ENCODE measurements at places on chromosomes 2 and 18.

DNA sequence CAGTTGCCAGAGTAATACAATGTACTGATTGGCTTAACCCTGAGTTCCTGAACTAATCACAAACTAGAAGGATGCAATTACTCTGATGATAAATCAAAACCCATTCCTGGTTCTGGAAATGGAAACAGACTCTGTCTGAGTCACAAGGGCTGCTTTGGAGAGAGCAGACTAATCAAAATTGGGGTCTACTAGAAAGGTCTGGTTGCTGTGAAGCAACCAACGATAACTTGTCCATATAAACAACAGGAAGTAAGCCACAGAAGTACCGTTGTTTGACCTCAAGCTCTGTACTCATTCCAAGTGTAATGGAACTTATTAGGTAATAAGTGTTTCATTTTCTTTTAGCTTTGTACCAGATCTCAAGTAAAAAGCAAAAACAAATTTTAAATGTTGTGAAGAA is 49.7 kb downstream of the RASGRP3 start:
- DNase-seq = no peak

- DNase-seq = no peak
Observed at GRCh38 chr2:107775791-107776190, 50.9 kb upstream of the RGPD4 start.

GRCh38 chr2:1824202-1824905 is 80.0 kb upstream of the PXDN start:
- no peak for DNase-seq

- DNase-seq = peak; percentile 71
Observed at GRCh38 chr18:58364876-58365528, 263.9 kb downstream of the ALPK2 start.

DNA sequence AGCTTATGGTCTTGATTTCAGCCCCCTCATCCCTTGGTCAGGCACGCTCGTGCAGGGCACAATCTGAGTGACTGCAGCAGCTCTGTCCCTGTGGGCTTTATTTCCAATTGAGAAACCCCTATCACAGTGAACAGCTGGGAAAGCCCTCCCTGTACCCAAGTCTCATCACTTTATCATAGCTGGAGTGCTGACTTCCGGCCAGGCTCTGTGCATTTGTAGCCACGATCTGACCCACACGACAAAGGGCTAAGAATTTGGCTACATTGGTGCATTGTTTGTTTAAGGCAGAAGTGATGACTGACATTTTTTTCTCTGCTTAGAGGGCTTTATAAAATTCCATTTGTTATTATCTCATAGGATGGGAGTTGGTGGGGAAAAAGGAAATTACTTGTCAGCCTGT is 184.4 kb downstream of the KCNS3 start:
- DNase-seq = peak; percentile 48

- no peak for DNase-seq
Observed at GRCh38 chr2:110771547-110772382, 39.4 kb downstream of the ACOXL start.

DNA sequence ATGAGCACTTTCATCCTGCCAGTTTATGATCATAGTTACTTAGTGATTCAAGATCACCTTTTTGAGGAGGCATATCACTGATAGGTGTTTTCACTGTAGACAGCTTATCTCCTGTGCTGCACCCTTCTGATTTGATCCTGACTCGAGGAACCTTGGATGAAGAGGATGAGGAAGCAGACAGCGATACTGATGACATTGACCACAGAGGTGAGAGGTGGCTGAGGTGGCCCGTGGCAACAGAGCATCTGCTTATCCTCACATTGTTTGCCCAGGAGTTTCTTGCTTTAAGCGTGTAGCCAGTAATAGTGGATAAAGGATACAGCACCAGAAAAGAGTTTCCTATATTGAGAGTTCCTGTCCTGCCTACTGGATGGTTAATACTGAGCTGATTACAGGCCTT is 15.7 kb downstream of the SUPT7L start:
- DNase-seq = no peak

- no peak for DNase-seq
Observed at GRCh38 chr2:3730646-3731045, 27.3 kb downstream of the DCDC2C start.

GRCh38 chr2:217231212-217231611 is 371.3 kb upstream of the TNP1 start:
- DNase-seq = peak; percentile 48

GRCh38 chr2:773256-774160 is 96.3 kb upstream of the TMEM18 start:
- DNase-seq = no peak

DNA sequence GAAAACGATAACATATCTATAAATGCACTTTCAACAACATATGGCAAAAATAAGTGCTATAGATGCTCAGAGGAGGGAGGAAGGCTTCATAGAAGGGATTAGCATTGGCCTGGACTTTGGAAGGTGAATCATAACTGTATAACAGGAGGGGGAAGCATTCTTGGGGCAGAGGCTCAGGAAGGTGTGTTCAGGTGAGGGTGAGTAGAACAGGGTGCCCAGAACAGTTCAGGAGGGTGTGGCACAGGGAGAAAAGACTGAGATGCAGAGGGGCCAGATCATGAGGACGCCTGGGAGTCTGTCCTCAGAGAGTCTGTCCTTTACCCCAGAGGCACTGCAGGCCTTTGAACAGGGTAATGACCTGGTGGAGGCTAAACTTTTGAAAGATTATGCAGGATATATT is 29.3 kb upstream of the MEP1B start:
- DNase-seq = no peak

DNA sequence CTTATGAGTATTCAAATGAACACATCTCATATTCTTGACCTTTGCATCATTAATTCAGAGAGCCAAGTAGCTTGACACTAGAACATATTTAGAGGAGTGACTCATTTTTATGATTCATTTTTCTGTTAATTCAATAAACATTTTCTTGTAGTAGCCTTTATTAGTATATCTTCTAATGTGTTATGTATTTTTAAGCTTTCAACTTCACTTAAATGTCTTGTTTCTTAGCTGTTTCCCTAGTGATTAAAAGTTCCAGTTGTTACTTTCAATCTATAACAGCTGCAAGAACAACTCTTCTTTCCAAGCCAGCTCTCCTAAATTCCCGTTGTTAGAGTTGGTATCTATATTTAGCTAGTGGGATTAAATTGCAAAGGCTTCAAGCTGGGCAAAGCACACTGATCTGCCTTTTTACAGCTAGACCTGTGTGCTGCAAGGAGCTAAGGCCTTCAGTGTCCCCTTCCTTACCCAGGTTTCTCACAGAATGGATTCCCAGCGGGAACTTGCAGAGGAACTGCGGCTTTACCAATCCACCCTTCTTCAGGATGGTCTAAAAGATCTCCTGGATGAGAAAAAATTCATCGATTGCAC is at the start of gene KLHL41:
Gene KLHL41, plus strand, starts transcription at position 405 of the 588 bp plus-strand sequence. Its CDS starts 77 bp downstream, at position 482.
- DNase-seq = peak; percentile 85

DNA sequence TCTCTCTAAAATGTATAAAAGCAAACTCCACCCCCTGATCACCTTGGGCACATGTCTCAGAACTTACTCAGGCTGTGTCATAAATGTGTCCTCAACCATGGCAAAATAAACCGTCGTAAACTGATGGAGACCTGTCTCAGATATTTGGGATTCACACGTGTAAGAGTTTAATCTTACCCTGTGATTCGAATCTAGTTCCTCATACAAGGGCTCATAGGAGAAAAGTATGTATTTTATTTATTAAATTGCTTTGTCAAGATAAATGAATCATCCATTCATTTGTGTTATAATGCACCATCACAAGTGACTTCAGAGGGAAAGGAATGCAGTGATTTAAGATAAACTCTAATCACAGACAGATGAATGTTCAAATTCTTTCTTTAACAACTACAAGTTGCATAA is 712.5 kb upstream of the LRATD1 start:
- peak; percentile 85 for DNase-seq

GRCh38 chr2:196516564-196516963 is 123.0 kb upstream of the CCDC150 start:
- no peak for DNase-seq

- no peak for DNase-seq
Observed at GRCh38 chr2:70141902-70142589, 48.8 kb downstream of the C2orf42 start.

GRCh38 chr2:50343150-50343830 is 688.6 kb downstream of the NRXN1 start:
- no peak for DNase-seq

- DNase-seq = no peak
Observed at GRCh38 chr2:32562906-32563305, 64.9 kb upstream of the TTC27 start.

GRCh38 chr2:15189216-15189615 is 371.9 kb downstream of the NBAS start:
- no peak for DNase-seq

- no peak for DNase-seq
Observed at GRCh38 chr18:50559752-50560680, at the start of gene MAPK4. MAPK4 (plus strand) TSS chr18:50560087; CDS start chr18:50663959, 103,872 bp downstream.

- no peak for DNase-seq
Observed at GRCh38 chr2:177572236-177572671, 179.7 kb downstream of the AGPS start.

GRCh38 chr2:216696751-216697560 is 1.6 kb upstream of the IGFBP5 start:
- DNase-seq = peak; percentile 46

DNA sequence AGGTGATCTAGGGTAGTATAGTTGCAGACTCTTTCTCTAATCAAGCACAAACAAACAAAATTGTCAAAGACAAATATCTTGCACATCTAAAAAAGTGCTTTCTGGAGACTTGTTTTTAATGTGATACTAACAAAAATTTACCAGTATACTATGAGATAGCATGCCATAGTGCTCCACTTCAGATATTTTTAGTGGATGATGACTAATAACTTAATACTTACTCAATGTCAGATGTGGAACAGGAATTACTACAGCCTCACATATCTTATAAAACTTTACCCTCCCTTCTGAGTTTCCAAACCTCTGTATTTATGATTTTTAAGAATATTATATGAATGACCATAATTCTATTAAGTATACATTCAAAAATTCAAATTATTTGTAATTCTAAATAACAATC is 1162.0 kb upstream of the SLC39A10 start:
- DNase-seq = no peak

- no peak for DNase-seq
Observed at GRCh38 chr18:13530879-13531387, 195.4 kb downstream of the FAM210A start.

GRCh38 chr2:226891780-226892590 is 56.1 kb downstream of the RHBDD1 start:
- peak; percentile 92 for DNase-seq

- peak; percentile 55 for DNase-seq
Observed at GRCh38 chr18:68676913-68677312, 38.0 kb downstream of the TMX3 start.

DNA sequence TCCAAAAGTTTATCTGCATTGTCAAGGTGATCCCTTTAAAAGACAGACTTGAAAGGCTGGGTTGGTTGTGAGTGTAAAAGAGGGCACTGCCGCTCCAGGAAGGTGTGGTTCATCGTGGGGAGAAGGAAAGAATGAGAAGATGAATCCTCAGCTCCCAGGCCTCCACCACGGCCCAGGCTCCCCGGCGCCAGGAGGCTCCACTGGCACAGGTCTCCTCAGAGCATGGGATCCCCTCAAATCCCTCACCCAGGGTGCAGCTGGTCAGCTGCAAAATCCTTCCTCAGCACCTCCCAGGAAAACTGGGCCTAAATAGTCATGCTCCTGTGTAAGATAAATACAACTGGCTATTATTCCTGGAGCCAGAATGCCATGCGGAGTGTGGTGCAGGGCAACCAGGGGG is 221.1 kb downstream of the ZNF516 start:
- no peak for DNase-seq

GRCh38 chr2:180692322-180692721 is 288.1 kb upstream of the UBE2E3 start:
- no peak for DNase-seq

DNA sequence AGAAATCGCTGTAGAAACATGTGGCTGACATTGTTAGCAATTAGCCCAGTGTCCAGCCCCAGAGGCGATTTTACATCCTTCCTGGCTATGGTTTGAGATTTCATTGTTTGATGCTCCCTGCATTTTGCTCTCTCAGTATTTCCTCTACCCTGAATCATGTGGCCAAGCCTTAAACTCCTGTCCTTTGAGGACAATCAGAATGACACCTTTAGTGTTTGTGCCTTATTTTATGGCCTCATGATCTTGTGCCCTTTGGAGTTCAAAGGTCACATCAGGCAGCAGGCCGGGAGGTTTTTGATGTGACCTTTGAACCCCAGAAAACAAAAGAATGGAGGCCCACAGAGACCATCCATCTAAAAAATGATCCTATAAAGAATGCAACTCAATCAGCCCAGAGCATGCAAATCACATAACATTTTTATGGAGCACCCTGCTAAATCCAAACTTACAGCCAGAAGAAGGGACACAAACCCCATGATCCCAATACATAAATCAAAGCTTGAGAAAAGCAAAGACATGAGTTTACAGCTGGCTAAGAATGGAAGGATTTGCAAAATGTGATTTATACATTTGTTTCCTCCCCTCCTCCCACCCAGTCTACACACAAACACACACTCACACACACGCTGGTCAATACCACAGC is 52.5 kb downstream of the FECH start:
- DNase-seq = no peak

DNA sequence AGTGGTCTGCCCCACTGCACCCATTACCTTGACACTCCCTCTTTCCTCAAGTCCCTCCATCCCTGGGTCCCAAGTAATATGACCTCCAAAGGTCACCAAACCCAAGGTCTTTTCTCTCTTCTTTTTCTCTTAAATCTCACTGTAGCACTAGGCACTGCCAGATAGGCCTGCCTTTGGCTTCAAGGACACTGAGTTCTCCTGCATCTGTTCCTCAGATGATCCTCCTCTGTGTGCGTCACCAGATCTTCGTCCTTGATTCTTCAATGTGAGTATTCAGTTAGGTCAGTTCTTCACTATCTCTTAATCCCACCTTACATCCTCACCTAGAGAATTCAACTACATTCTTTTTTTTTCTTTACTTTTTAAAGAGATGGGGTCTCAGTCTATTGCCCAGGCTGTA is 249.2 kb downstream of the NBAS start:
- no peak for DNase-seq

DNA sequence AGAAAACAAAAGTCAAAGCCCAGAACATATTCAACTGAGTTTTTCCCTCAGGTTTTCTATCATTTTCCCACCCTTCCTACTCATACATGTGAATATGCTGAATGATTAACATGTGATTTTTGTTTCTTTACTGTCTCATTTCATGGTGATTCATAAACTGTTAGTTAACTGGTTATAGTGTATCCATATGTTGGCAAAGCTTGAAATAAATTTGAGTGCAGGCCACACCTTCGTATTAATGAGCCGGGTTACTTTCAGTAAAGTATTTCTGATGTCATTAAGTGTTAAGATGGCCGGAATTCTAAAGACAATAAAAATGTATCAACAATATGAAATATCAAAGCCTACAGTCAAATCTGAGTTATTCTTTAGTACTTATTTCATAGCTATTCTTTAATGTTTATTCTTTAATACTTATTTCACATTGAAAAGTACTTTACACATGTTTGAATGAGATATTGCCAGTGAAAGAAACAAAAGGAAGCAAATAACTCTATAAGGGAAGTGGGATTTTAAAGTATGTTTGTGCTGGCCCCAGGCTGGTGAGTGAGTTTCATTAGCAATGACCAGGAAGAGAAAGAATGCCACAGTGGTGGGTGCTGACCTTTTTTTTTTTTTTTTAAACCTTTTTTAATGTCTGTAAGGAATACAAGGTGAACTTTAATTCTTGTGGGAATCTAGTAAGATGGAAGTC is 178.6 kb downstream of the NEDD4L start:
- peak; percentile 64 for DNase-seq

GRCh38 chr18:32803568-32803967 is 30.7 kb upstream of the KLHL14 start:
- no peak for DNase-seq
